ENCODE measurements at places on chromosomes 16 and 17. TPM values are rescaled to one million over a fixed set of nuclear protein-coding genes. Genes with fewer than 3 reads are reported as not detected.

CCL13 gene
- total RNA-seq: 3.0 TPM

ASB16 gene
- total RNA-seq: 1.3 TPM

DNA sequence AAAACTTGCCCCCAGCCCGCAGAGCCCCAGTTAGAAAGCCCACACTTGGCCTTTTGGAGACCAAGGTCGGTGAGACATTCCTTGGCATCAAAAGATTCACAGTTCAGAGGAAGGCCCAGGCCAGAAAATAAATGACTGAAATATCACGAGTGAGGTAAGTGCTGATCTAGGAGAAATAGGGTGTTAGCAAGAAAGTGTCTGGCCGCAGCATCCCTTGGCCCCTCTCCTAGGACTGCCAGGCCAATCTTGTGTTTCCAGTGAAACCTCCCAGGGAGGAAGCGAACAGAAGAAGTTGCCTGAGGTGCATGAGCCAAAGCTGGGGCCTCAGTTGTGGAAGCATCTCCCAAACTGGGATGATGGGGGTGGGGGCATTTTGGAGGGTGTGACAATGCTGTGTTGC lies 22.5 kb upstream of the NSMCE1 start:
- no peak for DNase-seq

DNA sequence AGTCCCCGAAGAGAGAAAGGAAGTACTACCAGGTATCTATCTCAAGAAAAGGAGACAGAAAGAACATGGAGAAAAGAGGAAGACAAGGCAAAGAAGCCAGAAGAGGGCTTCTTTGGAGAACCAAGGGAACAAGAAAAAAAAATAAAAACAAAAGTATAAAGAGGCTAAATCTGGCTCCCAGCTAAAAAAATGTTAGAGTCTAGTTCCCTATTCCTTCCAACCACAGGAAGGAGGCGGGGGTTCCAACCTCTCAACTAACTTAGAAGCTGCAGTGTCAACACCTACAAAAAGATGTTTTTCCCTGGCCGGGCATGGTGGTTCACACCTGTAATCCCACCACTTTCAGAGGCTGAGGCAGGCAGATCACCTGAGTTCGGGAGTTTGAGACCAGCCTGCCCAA lies 13.4 kb downstream of the UTP6 start:
- DNase-seq: no peak

DNA sequence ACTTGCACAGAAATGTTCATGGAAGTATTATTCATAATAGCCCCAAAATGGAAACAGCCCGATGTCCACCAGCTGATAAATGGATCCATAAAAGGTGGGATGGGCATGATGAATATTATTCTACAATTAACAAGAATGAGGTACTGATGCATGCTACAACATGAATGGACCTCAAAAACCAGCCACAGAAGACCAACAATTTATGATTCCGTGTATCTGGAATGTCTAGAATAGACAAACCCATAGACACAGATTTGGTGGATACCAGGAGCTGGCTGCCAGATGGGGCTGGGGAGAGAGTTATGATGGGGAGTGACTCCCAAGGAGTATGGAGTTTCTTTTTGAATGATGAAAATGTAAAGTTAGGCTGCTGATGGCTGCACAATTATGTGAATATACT lies 10.8 kb upstream of the NAGLU start:
- peak; percentile 10 for DNase-seq

GRCh38 chr17:50507871-50508572 lies at the start of gene MYCBPAP:
MYCBPAP (plus strand) TSS chr17:50508439; CDS start chr17:50508675, 236 bp downstream.
- peak; percentile 81 for DNase-seq

ZNF174 gene
- total RNA-seq: 11.1 TPM

NHERF2 gene
- total RNA-seq: 97.1 TPM

DNA sequence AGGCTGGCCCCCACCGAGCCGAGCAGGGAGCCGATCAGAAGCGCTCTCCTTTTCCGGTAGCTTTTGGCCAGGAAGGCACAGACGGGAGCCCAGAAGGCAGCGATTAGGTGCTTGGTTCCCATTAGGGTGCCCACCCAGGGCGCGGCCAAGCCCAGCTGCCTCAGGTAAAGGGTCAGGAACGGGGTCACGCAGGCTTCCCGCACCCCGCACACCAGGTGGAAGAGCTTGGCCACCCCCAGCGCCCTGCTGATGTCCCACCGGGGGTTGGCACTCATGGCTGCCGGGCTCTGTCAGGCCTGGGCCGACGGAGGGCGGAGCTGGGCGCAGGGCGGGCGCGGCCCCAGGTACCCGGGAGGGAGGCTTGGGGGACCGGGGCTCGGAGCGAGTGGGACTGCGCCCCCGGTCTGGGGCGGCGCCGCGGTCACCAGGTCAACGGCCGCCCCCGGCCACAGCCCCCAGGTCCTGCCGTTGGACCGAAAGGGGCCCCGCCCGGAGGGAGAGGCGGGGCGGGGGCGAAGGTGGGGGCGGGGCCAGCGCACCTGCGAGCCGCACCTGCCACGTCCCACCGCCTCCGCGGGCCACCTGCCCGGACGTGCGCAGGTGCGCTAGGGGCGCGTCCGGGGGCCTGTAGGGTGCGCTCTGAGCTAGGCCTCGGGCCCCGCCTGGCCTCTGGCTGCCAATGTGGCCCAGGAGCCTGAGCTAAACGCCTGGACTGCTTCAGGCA lies at the start of gene MFSD6L:
MFSD6L (minus strand) TSS at position 520 of the 724 bp plus-strand sequence; CDS start at position 275, 245 bp downstream.
- no peak for DNase-seq

- no peak for DNase-seq
Observed at GRCh38 chr17:43790311-43790940, 10.2 kb downstream of the CFAP97D1 start.

GRCh38 chr16:49534901-49535610 lies 161.5 kb downstream of the C16orf78 start:
- no peak for DNase-seq

TAC4 gene
- total RNA-seq: not detected

DNA sequence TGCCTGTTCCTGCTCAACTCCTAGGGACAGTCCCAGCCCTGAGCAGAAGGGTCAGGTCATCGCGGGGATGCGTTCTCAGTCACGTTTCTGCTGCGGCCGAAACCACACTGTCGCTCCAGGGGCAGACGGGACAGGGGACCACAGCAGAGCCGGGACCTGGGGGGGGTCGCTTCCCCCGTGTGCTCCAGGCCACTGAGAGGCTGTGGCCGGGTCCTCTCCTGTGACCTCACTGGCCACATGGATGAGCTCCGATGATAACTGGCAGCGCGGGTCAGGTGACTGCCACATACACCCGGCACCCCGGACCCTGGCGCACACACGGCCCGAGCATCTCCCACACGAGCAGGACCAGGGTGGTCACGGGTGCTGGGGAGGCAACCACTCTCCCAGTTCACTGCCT lies 12.8 kb downstream of the GNPTG start:
- no peak for DNase-seq

VTN gene
- 0.69 TPM for total RNA-seq

CCL16 gene
- total RNA-seq: not detected

CD300LB gene
- total RNA-seq: 0.48 TPM

- no peak for DNase-seq
Observed at GRCh38 chr16:47467501-47467900, 6.4 kb downstream of the PHKB start.

DNA sequence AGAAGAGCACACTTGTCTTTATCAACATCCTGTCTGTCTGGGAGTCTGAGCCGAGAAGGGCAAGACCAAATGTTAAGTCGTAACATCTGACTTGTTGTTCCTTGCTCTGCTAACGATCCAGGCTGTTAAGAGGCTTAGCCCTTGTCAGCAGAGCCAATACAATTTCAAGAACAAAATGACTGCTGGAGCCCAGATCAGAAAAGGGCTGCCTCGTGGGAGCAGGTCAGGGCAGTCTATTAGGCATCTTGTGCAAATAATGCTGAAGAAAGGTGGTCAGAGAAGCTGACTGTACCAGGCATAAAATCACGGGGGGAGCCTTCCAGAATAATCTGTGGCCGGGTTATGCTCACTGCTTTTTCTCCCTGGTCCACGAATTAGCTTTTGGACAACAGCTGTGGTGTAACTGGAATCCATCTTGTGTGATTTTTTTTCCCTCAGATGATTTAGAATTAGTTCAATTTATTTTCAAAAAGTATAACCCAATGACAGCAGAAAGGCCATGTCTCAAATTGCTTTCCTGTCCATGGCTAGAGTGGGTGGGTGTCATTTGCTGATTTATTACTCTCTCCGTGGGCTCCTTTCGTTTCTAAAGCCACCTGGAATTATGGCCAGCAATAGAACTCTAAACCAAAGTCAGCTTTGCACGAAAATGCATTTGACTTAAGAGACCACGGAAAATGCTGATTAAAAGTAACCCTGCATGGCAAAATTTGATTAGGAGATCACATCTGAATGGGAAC lies 221.1 kb upstream of the HSBP1 start:
- no peak for DNase-seq

STAC2 gene
- 14.4 TPM for total RNA-seq

KREMEN2 gene
- total RNA-seq: 0.41 TPM

BAIAP3 gene
- total RNA-seq: 5.5 TPM

- no peak for DNase-seq
Observed at GRCh38 chr17:36136036-36136435, 32.4 kb downstream of the CCL4 start.

GRCh38 chr17:62998665-62999393 lies 32.8 kb downstream of the TANC2 start:
- DNase-seq: no peak

GRCh38 chr17:33209671-33210070 lies 83.4 kb downstream of the ASIC2 start:
- no peak for DNase-seq

GRCh38 chr17:39196808-39197291 lies 619 bp downstream of the CACNB1 start:
- DNase-seq: no peak

KRTAP9-9 gene
- total RNA-seq: not detected

- DNase-seq: no peak
Observed at GRCh38 chr17:83014297-83014696, 65.1 kb upstream of the METRNL start.

DNA sequence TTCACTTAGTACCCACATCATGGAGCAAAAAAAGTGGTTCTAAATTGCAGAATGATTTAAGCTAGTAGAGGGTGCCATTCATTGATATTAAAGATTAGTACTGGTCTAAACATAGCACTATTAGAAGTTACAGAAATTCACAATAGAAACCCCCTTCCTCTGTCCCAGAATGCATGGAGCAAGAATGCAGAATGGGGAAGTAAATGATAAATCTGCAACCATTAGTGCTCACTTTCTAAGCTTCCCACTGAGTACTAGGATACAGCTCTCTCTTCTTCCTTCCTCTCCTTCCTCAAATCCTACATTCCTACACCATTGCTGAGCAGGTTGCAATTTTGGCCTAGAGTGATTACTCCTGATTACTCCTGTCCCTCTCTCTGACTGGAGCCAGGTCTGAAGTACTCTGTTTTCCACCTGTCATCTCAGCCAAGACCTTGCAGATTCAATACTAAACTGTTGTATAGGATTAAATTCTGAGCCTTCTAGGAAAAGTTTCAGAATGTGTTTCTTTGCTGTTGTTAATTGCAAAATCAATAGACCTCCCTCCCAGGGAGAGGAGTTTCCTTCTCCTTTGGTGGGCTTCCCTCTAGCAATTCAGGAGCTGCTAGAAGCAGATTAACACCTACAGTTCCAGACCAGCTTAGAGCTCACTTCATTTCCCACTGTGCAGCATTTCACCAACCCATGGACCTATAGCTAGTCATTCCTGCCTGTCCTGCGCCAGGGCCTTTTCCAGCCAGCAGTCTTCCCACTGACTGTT lies 165.5 kb upstream of the TBX2 start:
- DNase-seq: no peak

GRAPL gene
- not detected for total RNA-seq

GRCh38 chr17:13001991-13002615 lies 15.7 kb downstream of the ELAC2 start:
- DNase-seq: no peak

DNA sequence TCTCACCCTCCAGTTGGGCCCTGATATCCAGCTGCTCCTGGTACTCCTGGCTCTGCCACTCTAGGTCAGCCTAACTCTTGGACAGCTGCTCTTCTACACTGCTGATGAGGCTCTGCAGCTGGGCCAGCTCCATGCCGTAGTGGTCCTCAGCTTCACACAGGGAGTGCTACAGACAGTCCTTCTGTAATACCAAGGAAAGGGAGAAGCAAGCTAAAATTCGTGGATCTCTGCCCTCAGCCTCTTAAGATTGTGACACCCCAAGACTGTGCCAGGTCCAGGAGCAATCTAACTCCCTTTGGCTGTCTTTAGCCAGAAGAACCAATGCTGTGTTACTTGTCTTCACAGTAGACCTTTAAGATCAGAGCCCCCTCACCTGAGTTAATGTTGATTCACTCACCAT lies 7.7 kb upstream of the KRT38 start:
- no peak for DNase-seq

DNA sequence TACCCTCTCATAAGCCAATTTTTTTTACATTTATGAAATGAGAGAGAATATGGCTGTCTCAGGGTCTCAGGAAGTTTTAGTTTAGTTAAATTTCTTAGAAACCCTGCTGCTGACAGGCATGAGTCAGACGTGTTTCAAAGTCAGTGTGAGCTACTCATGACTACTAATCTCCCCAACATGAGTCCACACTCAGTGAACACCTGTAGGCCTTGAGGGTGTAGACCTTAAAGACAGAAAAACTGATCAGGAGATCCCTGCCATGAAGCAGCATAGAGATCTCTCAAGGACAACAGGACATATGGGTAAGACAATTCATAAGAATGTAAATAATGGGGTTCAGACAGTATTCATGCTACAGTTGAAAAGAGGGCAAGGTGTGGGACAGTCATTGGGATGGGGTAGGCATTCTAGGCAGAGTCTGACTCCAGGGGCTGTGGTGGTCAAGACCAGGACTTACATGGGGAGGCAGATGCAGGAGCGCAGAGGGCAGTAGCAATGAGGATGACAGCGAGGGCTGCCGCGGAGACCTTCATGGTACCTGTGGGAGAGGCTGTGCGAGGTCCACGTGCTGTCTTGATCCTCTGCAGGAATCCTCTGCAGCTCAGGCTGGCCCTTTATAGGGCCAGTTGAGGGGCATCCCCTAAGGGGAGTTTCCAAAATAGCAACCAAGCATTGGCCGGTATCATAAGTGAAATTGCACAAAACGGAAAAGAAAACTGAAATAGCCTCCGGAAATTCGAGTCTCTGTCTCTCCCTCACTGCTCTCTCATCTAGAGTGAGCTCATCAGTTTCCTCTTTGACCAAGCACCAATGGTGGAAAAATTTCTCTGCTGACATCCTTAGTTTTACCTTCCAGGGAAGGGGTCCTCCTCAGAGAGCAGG lies at the start of gene CCL5:
CCL5 (minus strand) TSS at position 588 of the 882 bp plus-strand sequence.
- DNase-seq: no peak

ARHGAP44 gene
- total RNA-seq: 18.2 TPM

DNA sequence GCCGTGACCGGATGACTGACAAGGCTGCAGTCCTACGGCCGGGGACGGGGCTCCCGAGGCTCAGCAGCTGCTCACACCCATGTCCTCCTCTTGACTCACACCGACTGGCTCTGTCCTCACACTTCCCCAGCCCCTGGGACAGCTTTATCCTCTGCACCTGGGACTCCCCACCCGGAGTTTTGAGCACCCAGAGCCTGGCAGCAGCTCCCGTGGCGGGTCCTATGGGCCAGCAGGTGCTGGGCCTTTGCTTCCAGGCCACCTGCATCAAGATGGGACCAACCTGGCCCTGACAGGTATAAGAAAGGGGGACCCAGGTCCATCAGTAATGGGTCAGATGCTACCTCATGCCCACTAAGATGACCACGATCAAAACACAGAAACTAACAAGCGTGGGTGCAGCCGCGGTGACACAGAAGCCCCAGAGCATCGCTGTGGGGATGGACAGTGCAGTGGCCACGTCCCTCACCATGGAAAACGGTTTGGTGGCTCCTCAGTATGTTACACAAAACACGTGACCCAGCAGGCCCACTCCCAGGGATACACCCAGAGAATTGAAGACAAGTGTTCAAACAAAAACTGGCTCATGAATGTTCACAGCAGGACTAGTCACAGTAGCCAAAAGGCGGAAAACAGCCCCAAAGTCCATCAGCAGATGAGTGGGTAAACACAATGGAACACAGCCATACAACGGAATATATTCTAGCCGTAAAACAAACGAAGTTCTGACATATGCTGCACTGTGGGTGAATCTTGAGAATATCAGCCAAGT lies 3.3 kb upstream of the NOTUM start:
- DNase-seq: no peak

All from uterus (tissue), 4 donors.